ENCODE measurements at places on chromosomes 2 and 18.

GRCh38 chr2:112777036-112777435 lies 7.3 kb downstream of the IL1A start:
- H3K4me1 ChIP-seq = peaks cover 8% of the 10 kb centered on the region
- DNase-seq = no peak
- no peaks in the 10 kb centered on the region for H3K36me3 ChIP-seq
- no peak overlapping the region for H3K4me3 ChIP-seq
- H3K27me3 ChIP-seq = no peaks in the 10 kb centered on the region

GRCh38 chr18:37662099-37662498 lies 96.5 kb upstream of the CELF4 start:
- H3K4me1 ChIP-seq = no peaks in the 10 kb centered on the region
- no peak overlapping the region for H3K27ac ChIP-seq
- no peaks in the 10 kb centered on the region for H3K36me3 ChIP-seq
- no peak overlapping the region for H3K4me3 ChIP-seq
- DNase-seq = no peak

DNA sequence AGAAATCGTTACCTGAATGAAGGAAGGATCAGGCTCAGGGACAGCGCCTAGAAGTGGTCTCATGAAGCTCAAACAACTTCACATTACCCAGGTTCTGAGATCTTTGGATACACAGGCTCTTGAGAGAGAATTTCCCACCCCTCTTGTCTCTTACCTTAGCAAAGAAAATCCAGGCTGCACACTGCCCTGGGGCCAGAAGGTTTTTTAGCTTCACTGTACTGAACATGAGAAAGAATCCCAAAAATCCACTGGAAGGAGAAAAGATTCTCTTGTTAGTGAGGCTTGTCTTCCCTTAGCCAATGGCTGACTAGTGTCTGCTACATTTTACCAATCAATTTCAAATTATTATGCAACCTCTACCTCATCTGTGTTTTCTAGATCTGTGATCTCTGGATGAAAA lies 101.0 kb upstream of the RIOK3 start:
- peaks cover 8% of the 10 kb centered on the region for H3K36me3 ChIP-seq
- no peak overlapping the region for H3K27ac ChIP-seq
- H3K4me1 ChIP-seq = peaks cover 8% of the 10 kb centered on the region
- no peaks in the 10 kb centered on the region for H3K27me3 ChIP-seq

DNA sequence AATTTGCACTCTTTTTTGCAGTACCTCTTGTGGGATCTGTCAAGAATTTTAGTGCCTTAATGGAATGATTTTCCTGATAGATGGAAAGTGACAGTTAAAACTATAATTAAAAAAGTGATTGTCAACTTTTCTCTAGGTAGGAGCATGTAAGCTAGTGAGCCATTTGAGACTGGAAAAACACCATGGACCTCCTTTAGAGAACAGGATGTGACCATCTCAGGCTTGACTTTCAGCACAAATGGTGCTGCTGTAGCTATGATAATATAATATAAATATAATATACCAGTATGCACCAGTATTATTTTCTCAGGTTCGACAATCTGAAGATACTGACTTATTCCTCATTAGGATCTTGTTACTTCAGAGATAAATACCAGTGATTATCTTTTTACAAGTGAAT lies 27.8 kb downstream of the ZNF236 start:
- H3K4me1 ChIP-seq = no peaks in the 10 kb centered on the region
- no peak for DNase-seq
- no peak overlapping the region for H3K4me3 ChIP-seq
- H3K27me3 ChIP-seq = no peaks in the 10 kb centered on the region
- H3K27ac ChIP-seq = no peak overlapping the region

- H3K4me3 ChIP-seq = no peak overlapping the region
- H3K27me3 ChIP-seq = no peaks in the 10 kb centered on the region
- no peak overlapping the region for H3K27ac ChIP-seq
- no peak for DNase-seq
- H3K36me3 ChIP-seq = no peaks in the 10 kb centered on the region
Observed at GRCh38 chr18:703213-703967, 9.0 kb downstream of the ENOSF1 start.

GRCh38 chr18:35376393-35376741 lies 770 bp downstream of the ZNF396 start:
- H3K4me3 ChIP-seq = peak overlapping the region; percentile 76
- DNase-seq = peak; percentile 61
- H3K4me1 ChIP-seq = peaks cover 7% of the 10 kb centered on the region
- H3K27me3 ChIP-seq = no peaks in the 10 kb centered on the region
- H3K27ac ChIP-seq = no peak overlapping the region
- no peaks in the 10 kb centered on the region for H3K36me3 ChIP-seq

DNA sequence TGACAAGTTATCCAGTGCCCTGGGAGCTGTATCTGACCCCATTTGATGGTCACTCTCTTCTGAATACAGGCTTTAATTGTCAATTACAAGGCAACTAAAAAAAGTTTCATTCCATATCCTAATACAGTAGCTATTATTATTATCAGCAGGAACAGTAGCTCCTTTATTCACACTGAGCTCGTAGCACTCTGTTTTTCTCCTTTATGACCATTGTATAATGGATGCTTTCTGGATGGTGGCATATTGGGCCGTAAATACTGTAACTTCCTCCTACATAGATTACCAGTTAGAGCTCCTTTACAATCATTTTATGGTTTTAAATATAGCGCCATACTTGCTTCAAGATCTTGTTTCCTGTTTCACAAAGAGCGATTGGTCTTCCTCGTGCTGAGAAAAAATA lies 1040.3 kb downstream of the TSN start:
- no peaks in the 10 kb centered on the region for H3K36me3 ChIP-seq
- H3K4me1 ChIP-seq = no peaks in the 10 kb centered on the region
- no peak for DNase-seq
- H3K27ac ChIP-seq = no peak overlapping the region

Data from B cell (primary cell).